GM04504 (cell line): ENCODE measurements at places on chromosomes 5 and 9.

- no peak for DNase-seq
These were observed 14.8 kb downstream of the PIP5K1B start for GRCh38 chr9:68719847-68720246.

- no peak for DNase-seq
These were observed 31.4 kb downstream of the FAM174A start for GRCh38 chr5:100566382-100567141.

- no peak for DNase-seq
These were observed 4.0 kb downstream of the CMBL start for GRCh38 chr5:10303699-10304170.

DNA sequence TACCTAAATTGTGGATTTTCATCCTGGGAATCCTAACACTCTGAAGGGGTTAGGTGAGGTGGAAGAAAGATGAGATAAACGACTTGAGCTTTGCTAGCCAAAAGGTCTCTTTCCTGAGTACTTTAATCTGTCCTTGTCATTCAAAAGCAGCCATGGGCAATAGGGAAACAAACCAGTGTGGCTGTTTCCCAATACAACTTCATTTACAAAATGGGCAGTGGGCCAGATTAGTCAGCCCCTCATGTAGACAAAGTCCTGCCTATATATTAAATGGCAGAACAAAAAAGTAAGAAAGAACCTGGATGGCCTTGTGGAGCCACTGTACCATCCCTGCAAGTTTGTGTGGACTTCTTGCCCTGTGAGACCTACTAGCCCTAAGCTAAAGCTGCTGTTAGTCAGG is 51.0 kb upstream of the NFIL3 start:
- DNase-seq, result no peak

DNA sequence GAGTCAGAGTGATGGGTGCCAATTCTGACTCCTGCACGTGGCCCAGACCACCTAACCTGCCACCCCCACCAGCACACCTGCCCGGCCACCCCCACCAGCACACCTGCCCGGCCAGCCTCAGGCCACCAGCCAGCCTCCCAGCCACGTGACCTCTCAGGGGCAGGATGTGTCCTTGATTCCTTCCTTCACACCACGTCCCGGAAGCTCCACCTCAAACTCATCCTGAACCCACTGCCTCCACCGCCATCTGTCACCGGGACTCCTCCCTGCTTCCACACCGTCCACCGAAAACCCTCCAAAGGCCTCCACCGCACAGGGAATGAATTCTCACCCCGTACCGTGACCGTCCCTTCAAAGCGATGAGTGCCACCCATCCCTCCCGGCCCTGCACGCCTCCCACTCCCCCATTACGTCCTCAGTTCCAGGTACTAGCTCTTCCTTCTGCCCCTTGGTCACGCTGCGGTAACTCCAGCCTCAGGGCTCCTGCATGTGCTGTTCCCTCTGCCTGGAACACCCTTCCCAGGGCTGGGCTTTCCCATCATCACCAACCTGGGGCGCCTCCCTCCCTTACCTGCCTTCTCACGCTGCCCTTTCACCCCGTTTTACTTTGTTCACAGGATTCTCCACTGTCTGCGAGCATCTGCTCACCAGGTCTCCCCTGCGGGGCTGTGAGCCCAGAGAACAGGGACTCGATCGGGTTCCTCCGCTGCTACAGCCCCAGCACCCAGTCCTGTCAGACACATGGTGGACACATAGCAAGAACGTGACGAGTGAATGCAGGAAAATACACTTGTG is 82.9 kb downstream of the ADAMTS2 start:
- no peak for DNase-seq

DNA sequence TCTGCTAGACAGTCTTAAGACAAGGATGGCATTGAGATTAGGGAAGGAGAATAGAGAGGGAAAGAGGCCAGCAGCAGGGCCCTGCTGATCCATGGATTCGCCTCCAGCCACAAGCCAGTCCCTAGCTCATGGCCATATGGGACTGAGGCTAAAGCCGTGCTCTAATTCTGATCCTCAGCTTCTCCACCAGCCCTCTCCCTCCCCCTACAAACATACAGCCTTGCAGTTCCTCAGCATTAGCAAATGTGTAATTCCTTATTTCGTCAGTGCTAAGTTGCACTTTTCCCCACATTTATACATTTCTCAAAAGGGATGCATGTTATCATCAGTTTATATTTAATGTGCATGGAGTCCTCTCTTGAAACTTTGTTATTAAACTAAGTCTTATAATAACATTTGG is 34.8 kb downstream of the ZNF462 start:
- DNase-seq, result no peak

GRCh38 chr9:130305381-130305780 is 39.8 kb downstream of the HMCN2 start:
- DNase-seq, result no peak

DNA sequence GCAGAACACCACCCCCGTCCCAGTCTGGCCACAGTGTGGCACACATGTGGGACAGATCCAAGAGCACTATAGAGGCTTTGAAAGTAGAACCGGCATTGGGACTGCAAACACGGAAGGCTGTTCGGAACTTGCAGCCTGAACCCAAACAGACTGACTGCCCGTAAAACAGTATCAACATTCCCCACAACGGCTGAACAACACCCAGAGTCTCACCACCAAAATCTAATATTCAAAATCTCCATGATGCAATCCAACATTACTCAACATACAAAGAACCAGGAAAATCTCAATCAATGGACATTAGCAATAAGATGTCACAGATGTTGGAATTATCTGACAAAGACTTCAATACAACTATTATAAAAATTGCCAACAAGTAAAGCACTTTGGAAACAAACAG is 82.3 kb downstream of the ROR2 start:
- DNase-seq, result no peak

DNA sequence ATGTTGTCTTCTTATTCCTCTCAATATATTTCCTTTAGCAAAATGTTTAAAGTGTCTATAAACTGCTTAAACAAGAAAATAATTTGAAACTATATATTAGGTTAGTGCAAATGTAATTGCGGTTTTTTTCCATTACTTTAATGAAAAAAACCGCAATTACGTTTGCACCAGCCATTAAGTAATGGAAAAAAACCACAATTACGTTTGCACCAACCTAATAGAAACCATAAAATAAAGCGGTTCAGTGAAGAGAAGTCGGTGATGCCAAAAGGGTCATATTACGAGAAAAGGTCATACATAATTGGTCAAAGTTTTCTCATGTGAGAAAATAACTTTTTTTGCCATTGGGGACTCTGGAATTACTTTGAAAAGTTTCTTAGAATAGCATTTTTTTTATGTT is 385.6 kb upstream of the ST8SIA4 start:
- DNase-seq, result no peak

DNA sequence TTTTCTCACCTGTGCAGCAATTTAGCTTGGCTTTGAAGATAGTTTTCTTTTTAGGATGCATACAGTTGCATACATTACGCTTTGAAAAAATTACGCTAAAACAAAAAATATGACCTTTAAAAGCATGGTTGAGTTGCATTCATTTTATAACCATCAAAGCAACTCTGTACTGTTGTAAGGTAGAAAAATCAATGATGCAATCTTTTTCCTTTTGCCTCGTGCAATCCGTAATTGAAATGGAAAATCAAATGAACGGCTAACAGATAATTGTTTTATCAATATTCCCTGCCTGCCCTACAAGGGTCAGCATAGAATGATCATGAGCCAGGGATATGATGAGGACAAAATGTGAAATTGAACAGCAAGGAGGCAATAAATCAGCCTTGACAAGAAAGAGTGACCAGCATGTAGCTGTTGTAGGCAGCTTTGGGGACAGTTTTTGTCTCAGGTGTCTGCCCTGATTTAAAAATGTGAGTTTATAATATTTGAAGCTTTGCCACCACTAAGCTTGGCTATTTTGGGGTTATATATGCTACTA is 98.2 kb downstream of the PBX3 start:
- no peak for DNase-seq

- no peak for DNase-seq
These were observed 248.8 kb downstream of the MRPS30 start for GRCh38 chr5:45057564-45057963.

DNA sequence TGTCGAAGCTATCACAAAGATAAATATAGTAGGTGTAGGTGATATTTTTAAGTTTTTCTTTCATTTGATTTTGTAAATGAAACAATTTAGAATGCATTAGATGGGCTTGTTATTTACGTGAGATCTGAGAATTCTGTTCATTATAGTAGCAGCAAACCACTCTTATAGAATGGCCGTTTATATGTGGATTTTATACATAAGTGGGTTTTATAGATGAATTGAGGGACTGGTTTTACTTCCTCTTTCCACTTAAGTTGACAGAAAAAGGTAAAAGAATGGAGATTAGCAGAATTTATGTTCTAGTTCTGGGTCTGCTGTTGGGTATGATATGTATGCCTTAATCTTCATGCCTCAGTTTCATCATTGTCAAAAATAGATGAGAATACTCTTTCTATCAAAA is 5.6 kb downstream of the RMI1 start:
- DNase-seq, result no peak

GRCh38 chr5:67773411-67774266 is 441.9 kb upstream of the PIK3R1 start:
- DNase-seq, result no peak

DNA sequence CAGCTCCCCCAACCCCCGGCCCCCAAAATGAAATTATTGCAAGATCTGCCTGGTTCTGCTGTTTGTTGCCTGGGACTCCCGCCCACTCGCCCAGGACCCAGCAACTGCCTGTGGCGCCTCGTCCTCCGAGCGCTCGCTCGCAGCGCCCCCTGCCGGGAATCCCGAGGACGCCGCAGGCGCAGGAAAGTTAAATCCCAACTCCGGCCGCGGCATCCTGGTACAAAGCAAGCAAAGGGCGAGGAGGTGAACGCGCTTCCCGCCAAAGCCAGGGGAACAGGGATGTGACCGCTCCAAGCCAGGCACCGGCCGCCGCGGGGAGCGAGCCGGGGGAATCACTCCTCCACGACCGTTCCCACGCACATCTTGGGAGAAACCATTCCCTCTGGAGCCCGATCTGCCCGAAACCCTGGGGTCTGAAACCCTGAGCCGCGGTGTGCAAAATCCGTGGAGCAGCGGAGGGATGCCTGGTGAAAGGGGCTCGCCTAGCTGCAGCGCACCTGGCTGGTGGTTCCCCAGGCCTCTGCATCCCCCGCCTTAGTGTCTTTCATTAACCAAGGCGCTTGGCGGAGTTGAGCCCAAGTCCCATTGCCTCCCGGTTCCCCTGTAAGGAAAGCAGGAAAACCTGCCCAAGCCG is 1.3 kb downstream of the SEMA5A start:
- no peak for DNase-seq

GRCh38 chr5:59380350-59380951 is 513.1 kb downstream of the PDE4D start:
- DNase-seq, result peak; percentile 26

DNA sequence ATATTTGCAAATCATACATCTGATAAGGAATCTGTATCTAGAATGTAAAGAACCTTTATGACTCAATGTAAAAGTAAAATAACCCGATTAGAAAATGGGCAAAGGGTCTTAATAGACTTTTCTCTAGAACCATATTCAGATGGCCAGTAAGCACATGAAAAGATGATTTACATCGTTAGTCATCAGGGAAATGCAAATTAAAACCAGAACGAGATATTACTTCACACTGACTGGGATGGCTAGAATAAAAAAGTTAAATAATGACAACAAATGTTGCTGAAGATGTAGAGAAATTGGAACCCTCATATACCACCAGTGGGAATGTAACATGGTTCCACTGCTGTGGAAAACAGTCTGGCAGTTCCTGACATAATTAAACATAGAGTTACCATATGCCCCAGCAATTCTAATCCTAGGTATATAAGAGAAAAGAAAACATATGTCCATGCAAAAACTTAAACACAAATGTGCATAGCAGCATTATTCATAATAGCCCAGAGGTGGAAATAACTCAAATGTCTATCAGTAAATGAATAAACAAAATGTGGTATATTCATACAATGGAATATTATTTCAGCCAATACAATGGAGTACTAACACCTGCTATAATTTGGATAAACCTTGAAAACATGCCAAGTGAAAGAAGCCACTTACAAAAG is 100.4 kb upstream of the MAMDC2 start:
- DNase-seq, result no peak

DNA sequence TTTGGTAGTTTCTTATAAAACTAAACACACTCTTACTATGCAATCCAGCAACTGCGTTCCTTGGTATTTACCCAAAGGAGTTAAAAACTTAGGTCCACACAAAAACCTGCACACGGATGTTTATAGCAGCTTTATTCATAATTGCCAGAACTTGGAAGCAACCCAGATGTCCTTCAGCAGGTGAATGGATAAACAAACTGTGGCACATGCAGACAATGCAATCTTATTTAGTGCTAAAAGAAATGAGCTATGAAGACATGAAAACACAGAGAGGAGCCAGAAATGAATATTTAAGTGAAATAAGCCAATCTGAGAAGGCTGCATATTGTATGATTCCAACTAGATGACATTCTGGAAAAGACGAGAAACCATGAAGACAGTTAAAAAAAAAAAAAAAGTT is 10.7 kb downstream of the WNK2 start:
- DNase-seq, result no peak

DNA sequence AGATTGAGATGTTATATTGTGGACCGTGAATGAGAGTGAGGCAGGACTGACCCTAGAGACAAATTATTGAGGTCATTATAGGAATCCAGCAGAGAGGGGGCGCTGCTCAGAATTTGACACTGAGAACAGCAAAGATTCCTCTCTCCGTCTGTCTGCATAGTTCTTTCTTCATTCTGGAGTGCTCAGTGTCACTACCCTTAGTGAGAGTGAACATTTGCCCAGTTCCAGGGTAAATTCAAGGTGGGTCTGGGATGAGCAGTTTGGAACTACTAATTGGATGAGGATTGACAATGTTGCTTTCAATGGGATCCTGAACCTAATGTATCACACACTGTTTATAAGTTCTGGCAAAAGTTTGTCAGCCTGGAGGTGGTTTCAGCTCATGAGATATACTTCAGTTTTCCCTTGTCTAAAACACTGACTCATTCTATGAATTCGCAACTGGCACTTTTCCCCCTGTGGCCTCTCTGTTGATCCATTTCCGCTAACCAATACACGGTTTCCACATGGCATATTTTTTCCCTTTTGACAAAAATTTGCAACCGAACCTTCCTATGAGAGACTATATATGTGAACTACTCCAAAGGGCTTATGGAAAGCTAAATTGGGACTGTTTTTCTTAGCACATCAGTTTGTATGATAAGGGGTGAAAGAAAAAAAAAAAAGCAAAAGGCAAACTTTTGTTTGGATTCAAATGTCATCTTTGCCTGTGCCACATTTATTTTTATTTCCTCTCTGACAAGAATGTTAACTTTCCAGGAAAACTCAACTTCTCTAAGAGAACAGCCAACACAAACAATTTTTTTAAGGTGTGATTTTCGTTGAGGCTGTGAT is 1240.7 kb upstream of the WWC1 start:
- no peak for DNase-seq

DNA sequence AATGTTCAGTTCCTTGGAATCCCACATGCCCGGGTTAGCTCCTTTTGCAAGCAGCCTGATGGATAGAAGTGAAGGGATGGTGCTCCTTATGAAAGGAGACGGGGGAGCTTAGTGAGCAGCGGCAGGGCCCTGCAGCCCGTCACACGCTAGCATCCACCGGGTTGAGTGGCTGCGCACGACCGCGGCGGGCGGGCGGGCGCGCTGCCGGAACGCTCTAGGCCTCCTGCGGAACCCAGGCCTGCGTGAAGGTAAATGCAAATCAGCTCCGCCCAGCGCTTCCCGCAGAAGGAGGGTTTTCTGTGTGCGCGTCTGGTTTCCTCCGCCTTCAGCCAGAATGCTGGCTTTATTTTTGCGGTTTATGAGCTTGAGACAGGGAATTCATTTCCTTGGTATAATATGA is 19.8 kb downstream of the IL12B start:
- no peak for DNase-seq
